ENCODE measurements at places on chromosomes 4 and X. TPM values are rescaled to one million over a fixed set of nuclear protein-coding genes. Genes with fewer than 3 reads are reported as not detected.

MAGEA10 gene
- not detected for total RNA-seq

SSX1 gene
- not detected for total RNA-seq

PAGE4 gene
- total RNA-seq = not detected

NXF2 gene
- not detected for total RNA-seq

HERC5 gene
- total RNA-seq = 11.0 TPM

FATE1 gene
- total RNA-seq = not detected

POU3F4 gene
- total RNA-seq = not detected

All from natural killer cell (primary cell).